Activated CD4-positive, alpha-beta T cell treated with anti-CD3 and anti-CD28 coated beads, Interleukin-2, amount 50 U/mL, for 24 hours (primary cell): ENCODE measurements at places on chromosomes 4 and X.

GRCh38 chr4:88029556-88029955 lies 22.1 kb downstream of the PKD2 start:
- no peak for DNase-seq

GRCh38 chr4:1627417-1628313 lies 56.4 kb downstream of the FAM53A start:
- DNase-seq = no peak

DNA sequence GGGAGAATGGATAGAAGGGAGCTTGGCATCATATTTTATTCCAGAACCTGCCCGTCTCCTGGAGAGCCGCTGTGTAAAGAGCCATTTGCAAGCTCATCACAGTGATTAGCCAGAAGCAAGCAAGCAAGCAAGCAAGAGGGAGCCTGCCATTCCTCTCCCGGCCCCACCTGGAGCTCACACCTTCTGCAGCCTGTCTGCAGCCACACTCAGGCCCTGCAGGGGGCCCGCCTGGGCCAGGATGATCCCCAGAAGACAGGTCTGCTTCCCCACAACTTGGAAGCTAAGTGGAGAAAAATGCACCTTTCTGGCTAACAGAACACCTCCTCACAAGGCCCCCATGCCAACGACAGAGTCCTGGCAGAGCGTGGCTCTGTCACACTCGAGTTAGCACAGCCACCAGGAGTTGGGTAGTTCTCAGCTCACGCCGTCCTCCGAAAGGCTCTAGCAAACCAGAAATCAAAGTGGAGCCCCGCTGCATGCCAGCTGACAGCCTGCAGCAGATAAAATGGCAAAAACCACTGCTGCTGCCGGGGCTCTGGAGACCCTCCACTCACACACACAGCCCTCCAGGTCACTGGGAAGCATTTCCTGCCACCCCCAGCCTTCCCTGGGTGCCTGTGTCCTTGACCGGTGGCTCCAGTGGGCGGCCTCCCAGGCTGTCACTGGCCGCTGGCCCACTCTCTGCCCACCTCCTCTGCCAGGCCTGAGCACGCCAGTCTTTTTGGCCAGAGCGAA lies 54.9 kb downstream of the DCTD start:
- DNase-seq = no peak

- DNase-seq = no peak
These were observed 24.4 kb downstream of the IGSF1 start for GRCh38 chrX:131264665-131265064.

GRCh38 chrX:129945131-129945530 lies 37.3 kb upstream of the BCORL1 start:
- DNase-seq = no peak
